ENCODE measurements at places on chromosomes 5 and 9.

- DNase-seq, result no peak
Observed at GRCh38 chr9:35903049-35903448, 3.0 kb upstream of the HRCT1 start.

- DNase-seq, result no peak
Observed at GRCh38 chr9:7892975-7893374, 93.4 kb upstream of the DMAC1 start.

GRCh38 chr5:131671409-131671808 is 36.4 kb upstream of the RAPGEF6 start:
- no peak for DNase-seq

DNA sequence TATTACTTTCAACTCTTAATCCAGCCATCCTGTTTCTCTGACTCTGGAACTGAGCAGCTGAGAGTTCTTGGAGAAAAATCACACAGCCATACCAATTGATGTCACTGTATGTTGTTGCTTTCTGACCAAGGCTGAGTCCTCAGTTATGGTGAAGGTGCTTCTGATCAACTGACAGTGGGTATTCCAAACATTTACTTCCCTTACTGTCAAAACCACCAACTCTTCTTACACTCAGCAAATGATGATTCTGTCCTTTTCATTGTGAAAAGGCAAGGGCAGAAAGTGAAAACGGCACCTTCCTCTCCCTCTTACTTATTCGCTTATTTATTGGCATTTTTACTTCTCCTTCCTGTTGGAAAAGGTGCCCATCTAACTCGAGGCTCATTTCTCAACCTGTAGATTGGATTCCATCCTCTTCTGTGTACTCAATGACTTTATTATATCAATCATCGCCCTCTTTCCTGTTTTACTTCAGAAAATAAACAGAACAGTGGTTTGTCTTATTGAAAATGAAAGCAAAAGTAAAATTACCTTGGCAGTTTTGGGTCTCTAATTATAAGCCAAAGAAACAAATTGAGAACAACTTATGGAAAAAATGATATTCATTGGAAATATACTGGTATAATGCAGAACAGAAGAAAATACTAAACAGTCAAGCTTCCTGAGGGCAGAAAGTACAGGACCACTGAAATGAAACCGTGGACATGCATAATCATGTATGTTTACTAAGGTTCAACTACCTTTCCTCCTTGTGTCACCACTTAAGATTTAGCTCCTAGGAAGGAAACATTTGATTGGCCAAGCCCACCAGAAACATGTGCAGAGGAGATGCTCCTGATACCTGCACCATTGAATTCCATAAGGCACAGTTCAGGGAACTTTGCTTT is 104.5 kb upstream of the CHD1 start:
- DNase-seq, result no peak

DNA sequence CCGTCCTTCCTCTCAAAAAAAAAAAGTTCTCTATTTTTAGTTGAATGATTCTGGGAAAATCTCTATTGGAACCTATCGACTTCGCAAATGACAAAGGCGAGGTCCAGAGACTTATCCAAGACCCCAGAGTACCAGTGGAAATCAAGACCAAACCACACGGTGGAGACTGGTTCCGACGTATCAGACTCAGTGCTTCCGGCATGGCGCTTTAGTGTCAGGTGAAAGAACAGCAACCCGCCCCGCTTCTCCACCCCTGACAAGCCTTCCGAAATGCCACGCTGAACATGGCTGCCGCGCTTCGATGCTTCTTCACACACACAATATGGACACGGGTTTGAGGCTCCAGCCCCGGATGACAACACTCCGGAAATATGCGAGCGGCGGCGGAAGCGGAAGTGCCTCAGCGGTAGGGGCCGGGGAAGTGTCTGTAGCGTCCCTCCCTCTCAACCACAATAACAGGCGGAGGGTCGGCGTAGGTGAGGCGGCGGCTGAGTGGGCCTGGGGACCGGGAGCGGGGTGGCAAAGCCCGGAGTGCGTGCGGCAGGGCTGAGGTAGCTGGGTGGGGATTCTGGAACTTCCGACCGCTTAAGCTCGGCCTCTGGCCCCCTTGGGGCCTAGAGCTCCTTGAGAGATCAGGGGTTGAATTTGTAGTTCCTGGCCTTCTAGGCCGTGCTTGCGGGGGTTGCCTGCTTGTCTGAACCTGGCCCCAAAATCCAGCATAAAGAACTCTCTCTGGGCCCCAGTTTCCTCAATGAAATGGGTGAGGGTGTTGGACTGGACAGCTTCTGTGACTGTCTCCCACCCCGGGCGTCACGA is at the start of gene FBXO38:
Gene FBXO38 (plus strand): TSS at position 395 of the 816 bp plus-strand sequence. CDS start 10,819 bp downstream, outside the sequence.
- peak; percentile 97 for DNase-seq

GRCh38 chr9:32350682-32351081 is 33.8 kb upstream of the ACO1 start:
- no peak for DNase-seq

DNA sequence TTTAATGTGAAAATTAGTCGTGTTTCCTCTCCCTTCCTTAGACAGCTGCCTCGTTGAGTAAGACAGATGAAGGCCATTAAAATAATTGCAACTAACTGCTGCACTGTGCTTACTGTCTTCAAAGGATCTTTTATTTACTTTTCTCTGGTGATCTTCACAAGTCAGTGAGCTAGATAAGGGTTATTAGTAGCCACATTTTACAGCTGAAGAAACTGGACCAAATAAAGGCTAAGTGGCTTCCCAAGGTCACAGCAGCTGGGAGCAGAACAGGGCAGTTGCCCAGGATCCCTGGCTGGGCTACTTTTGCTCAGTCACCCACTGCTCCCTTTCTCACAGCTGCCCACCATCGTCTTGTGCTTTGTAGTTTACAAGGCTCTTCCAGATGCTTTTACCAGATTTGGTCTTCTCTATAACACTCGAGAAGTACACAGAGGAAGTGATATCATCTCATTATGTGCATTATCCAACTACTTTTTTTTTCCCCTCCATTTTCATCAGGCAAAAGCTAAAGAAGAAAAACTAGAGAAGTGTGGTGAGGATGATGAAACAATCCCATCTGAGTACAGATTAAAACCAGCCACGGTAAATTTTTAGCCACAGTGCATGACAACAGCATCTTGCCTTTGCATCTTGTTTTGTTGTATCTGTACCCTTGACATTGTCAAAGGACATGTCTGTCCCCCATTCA is 61.8 kb downstream of the ERAP1 start:
- no peak for DNase-seq

DNA sequence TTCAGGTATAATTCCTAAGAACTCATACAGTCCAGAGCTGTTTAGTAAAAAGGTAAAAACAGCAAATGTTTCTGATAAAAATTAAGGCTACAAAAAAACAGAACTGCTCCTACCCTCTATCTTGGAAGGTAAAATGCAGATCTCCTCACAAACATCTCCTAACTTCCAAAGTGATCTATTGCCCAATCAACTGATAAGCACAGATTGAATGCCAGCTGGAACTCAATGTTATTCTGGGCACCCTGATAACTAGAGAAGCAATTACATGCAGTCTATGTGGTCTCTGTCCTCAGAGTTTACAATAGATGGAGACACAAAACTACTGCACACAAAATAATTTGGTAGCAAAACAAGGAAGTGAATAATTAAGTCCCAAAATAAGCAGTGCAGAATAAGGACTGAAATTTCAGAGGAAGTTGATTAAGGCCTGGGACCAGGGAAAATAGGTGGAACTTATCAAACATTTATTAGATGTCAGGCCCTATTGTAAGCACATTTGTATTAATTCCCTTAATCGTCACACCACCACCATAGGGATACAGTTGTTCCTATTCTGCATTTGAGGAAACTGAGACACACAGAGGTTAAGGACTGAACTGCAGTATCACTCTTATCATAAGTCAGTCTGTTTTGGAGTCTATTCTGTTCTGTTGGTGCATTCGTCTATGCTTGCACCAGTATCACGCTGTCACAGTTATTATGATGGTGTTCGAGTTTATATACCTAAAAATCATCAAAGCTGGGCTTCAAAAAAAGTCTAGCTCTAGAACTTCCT is 102.2 kb upstream of the TARS1 start:
- DNase-seq, result no peak
